Activated effector memory CD4-positive, alpha-beta T cell treated with Interleukin-2 at 50 U/mL for 16 hours (primary cell): ENCODE measurements at places on chromosomes 3 and 15.

- no peak for DNase-seq
Observed at GRCh38 chr15:77625376-77625775, 7.3 kb downstream of the LINGO1 start.

- no peak for DNase-seq
Observed at GRCh38 chr3:20346916-20347315, 160.9 kb upstream of the SGO1 start.

DNA sequence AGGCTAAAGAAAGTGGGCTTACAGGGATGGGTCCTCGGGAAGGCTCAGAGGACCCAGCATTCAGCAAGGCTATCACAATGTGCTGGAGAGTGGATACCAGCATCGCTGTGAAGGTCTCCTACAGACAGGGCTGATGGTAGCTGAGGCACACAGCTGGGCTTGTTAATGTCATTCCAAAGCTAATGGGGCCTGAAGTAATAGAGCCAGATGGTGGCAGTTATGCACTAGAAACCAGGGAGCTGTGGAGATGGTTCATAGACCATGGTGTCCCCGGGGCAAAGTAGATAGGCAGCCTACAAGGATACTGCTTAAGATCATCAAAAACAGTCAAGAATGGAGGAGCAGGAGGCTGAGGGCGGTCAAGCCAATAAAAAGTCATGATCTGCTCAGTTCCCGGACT is 24.8 kb upstream of the BOC start:
- no peak for DNase-seq

DNA sequence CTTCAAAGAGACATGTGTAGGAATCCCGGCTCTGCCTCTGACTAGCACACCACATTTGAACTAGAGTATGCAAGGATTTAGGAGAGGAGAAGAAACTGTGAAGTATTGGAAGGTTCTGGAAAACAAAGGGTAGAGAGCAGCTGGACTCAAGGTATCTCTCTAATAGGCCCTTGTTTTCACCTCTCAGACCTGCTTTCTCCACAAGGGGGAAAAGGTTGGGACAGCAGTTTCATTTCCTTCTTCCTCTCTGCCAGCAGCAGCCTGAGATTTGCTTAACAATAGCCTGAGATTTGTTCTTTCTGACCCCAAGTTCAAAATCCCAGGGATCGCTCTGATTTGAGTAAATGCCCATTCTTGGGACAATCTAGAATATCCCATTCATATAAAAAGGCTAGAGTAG is 430.6 kb upstream of the MCTP2 start:
- DNase-seq, result no peak

DNA sequence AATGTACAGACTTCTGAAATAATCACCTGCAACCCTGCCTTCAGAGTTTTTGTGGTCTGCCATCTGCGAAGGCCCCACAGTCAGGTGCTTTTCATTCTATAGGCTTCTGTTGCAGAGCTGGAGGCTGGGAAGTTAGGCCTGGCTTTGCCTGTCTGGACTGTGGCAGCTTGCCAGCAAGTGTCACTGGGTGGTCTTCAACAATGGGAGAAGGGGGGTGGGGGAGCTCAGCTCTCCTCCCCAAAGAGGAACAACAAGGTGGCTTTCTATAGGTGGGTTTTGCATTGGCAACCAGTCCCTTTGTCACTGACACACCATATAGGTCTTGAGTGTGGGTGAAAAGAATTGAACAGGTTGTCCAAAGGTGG is 7.3 kb downstream of the BOC start:
- no peak for DNase-seq

- DNase-seq, result no peak
Observed at GRCh38 chr15:63065262-63066221, 23.0 kb downstream of the TPM1 start.
